ENCODE measurements at places on chromosomes 16 and 17. TPM values are rescaled to one million over a fixed set of nuclear protein-coding genes. Genes with fewer than 3 reads are reported as not detected.

- no peak overlapping the region for H3K4me3 ChIP-seq
- H3K36me3 ChIP-seq, result no peaks in the 10 kb centered on the region
- no peaks in the 10 kb centered on the region for H3K4me1 ChIP-seq
- DNase-seq, result no peak
- no peak overlapping the region for H3K27ac ChIP-seq
- no peaks in the 10 kb centered on the region for H3K27me3 ChIP-seq
Observed at GRCh38 chr17:10177131-10177912, 21.1 kb downstream of the GAS7 start.

GRCh38 chr17:83113381-83113780, 34.0 kb downstream of the METRNL start:
- no peak overlapping the region for H3K27ac ChIP-seq
- no peak for DNase-seq
- H3K27me3 ChIP-seq, result no peaks in the 10 kb centered on the region

- no peaks in the 10 kb centered on the region for H3K4me1 ChIP-seq
- DNase-seq, result no peak
- H3K27ac ChIP-seq, result no peak overlapping the region
- no peaks in the 10 kb centered on the region for H3K27me3 ChIP-seq
Observed at GRCh38 chr17:17169396-17169795, 36.7 kb downstream of the PLD6 start.

DNA sequence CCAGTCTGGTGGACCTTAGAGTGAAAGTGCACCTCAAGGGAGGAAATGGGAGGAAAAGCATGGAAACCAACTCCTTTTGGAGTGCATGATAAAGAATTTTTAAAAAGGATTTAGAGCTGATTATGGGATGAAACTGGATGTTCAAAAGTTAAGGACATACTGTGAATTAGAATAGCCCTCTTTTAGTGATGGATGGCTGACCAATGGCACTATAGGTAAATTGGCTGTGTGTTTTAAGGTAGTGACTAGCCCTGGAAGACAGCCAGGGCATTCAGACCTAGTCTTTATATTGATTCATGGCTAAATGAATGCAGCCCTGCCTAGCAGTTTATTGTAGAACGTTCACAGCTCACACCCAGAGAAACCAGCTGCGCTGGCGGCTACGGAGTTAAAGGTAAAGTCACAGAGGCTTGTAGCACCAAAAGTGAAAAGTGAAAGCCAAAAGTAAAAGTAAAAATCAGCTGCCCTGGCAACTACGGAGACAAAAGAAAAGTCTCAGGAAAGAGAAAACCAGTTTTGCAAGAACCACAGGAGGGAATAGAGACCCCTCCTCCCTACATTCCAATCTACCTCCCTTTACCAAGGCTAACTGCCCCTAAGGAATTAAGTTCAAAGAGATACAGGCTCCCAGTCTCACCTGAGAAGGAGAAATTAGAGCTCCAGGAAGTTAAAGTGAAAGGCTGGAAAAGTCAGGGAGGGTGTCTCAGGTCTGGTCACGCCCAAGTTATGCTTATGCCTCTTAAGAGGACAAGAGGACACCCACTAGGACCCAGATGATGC, 21.8 kb downstream of the ACSM1 start:
- no peak overlapping the region for H3K4me3 ChIP-seq
- no peaks in the 10 kb centered on the region for H3K4me1 ChIP-seq
- no peak for DNase-seq

DNA sequence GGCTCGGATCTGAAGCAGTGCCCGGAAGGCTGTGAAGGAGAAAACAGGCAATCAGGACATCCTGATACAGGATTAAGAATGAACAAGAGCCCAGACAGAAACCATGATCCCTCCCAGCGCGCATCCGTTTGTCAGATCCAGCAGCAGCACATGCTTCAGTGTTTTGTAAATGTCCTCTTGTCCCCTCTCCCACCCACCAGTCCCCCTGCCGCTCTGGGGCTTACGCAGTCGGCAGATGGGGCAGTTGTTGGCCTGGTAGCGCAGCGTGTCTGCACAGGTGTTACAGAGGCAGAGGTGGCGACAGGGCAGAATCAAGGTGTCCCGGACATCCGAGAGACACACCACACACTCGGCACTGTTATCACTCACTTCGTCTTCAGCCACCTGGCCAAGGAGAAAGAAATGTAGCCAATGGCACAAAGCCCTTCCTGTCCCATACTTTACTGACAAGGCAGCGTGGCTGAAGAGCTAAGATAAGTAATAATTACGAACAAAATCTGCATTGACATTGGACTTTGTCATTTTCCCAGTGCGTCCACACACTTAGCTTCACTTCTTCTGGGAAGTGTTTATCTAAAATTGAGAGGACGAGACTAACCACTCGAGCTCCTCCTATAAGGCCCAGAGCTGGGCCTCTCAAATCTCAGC, 20.7 kb upstream of the FOXJ1 start:
- H3K27ac ChIP-seq, result no peak overlapping the region
- no peak for DNase-seq
- no peaks in the 10 kb centered on the region for H3K27me3 ChIP-seq
- H3K36me3 ChIP-seq, result no peaks in the 10 kb centered on the region

The PIMREG gene
- 107 TPM for total RNA-seq

GRCh38 chr16:65574326-65574966, 452.6 kb upstream of the CDH11 start:
- peaks cover 7% of the 10 kb centered on the region for H3K4me1 ChIP-seq
- H3K27me3 ChIP-seq, result no peaks in the 10 kb centered on the region
- no peak overlapping the region for H3K27ac ChIP-seq
- no peak overlapping the region for H3K4me3 ChIP-seq
